ENCODE measurements at places on chromosomes 5 and 9.
A peak's percentile ranks its signal among the peaks of the same experiment; 100 is the strongest.

DNA sequence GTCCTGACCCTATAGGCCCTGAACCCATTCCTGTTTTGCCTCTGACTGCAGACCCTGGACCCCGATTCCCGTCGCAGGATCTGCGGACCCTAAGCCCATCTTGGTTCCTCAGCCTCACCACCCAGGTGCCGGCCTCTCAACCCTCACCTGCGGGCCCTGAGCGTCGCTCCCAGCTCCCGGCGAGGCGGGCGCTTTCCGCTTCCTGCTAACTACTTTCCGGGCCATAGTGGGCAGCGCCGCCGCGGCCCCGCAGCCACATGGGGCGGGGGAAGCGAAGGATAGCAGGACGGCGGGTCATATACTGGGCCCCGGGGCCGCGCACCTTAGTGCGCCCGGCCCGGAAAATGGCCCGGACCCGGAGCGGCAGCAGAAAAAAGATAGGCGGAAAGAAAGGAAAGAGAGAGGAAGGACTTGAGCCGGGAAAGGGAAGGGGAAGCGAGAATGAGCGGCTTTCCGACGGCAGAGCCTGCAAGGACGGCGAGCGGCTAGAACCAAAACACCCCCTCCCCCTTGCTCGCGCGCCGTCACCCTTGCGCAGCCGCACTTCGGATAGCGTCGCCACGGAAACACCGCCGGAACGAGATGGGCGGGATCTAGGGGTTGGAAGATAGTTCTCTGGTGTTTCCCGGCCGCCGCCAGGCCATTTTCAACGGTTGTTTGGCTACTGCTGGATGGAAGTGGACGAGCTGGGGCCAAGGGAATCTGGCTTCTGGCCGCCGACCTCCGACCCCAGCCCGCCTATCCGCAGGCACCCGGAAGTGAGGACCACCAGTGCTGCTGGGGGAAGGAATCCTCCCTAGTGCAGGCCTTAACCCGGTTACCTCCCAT, at the start of gene DCAF12:
DCAF12 (minus strand) TSS at position 492 of the 828 bp plus-strand sequence; CDS start at position 225, 267 bp downstream.
- peak within 1 kb of the TSS; percentile 94 for H3K4me3 ChIP-seq
- H3K36me3 ChIP-seq: peaks cover 6% of the 10 kb centered on the region
- H3K27ac ChIP-seq: peak within 1 kb of the TSS; percentile 83
- peaks cover 42% of the 10 kb centered on the region for H3K4me1 ChIP-seq

- H3K4me1 ChIP-seq: no peaks in the 10 kb centered on the region
- DNase-seq: no peak
- H3K36me3 ChIP-seq: peaks cover 29% of the 10 kb centered on the region
- no peak overlapping the region for H3K27ac ChIP-seq
- H3K27me3 ChIP-seq: no peaks in the 10 kb centered on the region
Observed at GRCh38 chr9:79644601-79645000, 72.8 kb downstream of the TLE4 start.

GRCh38 chr5:129569295-129569694, 109.2 kb downstream of the ADAMTS19 start:
- no peak overlapping the region for H3K27ac ChIP-seq
- H3K4me3 ChIP-seq: no peak overlapping the region
- DNase-seq: no peak

DNA sequence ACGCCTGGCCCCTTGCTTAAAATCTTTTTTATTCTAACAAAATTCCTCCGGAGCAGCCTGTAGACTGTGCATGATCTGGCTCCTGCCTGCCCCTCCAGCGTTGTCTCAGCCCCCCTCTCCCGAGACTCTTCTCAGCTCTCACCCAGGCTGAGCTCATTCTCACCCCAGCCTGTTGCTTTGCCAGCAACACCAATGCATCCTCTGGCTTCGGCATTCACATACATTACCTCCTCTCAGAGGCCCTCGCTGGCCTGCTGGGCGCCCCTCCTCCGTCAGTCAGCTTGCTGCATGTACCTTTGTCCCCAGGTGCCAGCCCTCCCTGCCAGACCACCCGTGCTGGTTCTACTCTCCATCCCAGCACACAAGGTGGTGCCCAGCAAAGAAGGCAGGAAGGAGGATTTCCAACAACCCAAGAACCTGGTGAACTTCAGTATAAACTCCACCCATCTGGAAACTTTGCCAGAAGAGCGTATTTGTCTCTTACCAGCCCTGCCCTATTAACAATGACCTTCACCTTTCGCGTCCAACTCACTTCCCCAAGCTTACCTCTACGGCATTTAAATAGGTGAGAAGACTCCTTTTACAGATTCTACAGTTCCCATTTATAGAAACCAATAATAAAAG, 35.0 kb downstream of the MYO10 start:
- H3K27ac ChIP-seq: no peak overlapping the region
- DNase-seq: no peak
- H3K4me3 ChIP-seq: no peak overlapping the region
